ENCODE measurements at places on chromosomes 7 and 10.
A peak's percentile ranks its signal among the peaks of the same experiment; 100 is the strongest.

GRCh38 chr10:26931223-26931622 is 70.5 kb upstream of the ABI1 start:
- DNase-seq = no peak

GRCh38 chr10:25398680-25399079 is 223.9 kb downstream of the GPR158 start:
- DNase-seq = no peak

- DNase-seq = peak; percentile 43
Observed at GRCh38 chr7:82605247-82605864, 161.8 kb upstream of the CACNA2D1 start.

DNA sequence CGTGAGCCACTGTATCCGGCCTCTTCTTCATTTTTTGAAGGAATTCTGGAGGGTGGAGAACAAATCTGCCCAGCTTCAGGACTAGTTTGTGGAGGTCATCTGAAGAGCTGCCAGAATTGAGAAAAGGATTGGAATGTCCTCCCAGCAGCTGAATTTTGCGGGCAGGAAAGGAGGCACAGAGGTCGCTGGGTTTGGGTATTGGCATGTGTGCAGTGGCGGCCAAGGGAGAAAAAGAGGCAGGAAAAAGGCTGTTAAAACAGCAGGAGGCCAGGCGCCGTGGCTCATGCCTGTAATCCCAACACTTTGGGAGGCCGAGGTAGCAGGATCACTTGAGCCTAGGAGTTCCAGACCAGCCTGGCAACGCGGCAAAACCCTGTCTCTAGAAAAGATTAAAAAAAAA is 80.4 kb downstream of the HIP1 start:
- DNase-seq = no peak

DNA sequence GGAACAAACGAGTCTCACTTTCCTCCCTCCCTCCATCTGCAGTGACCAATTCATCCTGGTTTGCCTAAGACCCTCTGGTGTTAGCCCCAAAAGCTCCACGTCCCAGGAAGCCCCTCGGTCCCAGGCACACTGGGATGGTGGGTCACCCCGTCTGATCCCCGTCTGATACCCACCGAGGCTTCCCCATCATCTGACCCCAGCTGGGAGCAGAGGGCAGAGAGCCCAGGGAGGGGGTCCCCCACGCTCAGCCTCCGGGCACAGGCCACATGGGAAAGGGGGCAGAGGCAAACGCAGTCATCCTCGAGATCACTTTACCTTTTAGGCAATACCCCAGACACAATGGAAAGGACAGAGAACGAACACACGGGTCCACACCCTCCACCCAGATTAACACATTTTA is 291.6 kb upstream of the PPP2R2D start:
- DNase-seq = no peak

GRCh38 chr10:26445411-26446031 is 7.4 kb downstream of the APBB1IP start:
- no peak for DNase-seq

GRCh38 chr7:111091593-111092358 is 849 bp downstream of the LRRN3 start:
- DNase-seq = no peak

Measured in NCI-H2029 (cell line).